Kidney (tissue), 22 donors: ENCODE measurements at places on chromosomes 1 and 21. TPM values are rescaled to one million over a fixed set of nuclear protein-coding genes. Genes with fewer than 3 reads are reported as not detected.

C1orf226 gene
- 4.9 TPM for polyA plus RNA-seq

PTCH2 gene
- 0.24 TPM for polyA plus RNA-seq

PIGP gene
- 49.2 TPM for polyA plus RNA-seq

TRIM33 gene
- 13.3 TPM for polyA plus RNA-seq

PTGS2 gene
- 1.5 TPM for polyA plus RNA-seq

CYP4X1 gene
- 5.6 TPM for polyA plus RNA-seq

OR2M7 gene
- not detected for polyA plus RNA-seq

AK4 gene
- 131 TPM for polyA plus RNA-seq

LY9 gene
- 0.41 TPM for polyA plus RNA-seq

RPE65 gene
- not detected for polyA plus RNA-seq

PIP5K1A gene
- polyA plus RNA-seq, result 15.5 TPM

KCNN3 gene
- 2.6 TPM for polyA plus RNA-seq

OR2T1 gene
- polyA plus RNA-seq, result not detected

GPR25 gene
- not detected for polyA plus RNA-seq

ADCY10 gene
- polyA plus RNA-seq, result 0.28 TPM

SH3BGR gene
- 12.2 TPM for polyA plus RNA-seq

PAX7 gene
- not detected for polyA plus RNA-seq

GUCA2B gene
- polyA plus RNA-seq, result not detected

ADIPOR1 gene
- 70.0 TPM for polyA plus RNA-seq

PLA2G2C gene
- polyA plus RNA-seq, result not detected

OR6N1 gene
- polyA plus RNA-seq, result not detected

TADA1 gene
- polyA plus RNA-seq, result 13.7 TPM

FCRL2 gene
- polyA plus RNA-seq, result not detected

LRRC71 gene
- 0.19 TPM for polyA plus RNA-seq

GJB3 gene
- polyA plus RNA-seq, result not detected

GBP7 gene
- not detected for polyA plus RNA-seq

CYP4A11 gene
- 384 TPM for polyA plus RNA-seq

TNFRSF8 gene
- 0.97 TPM for polyA plus RNA-seq

KDF1 gene
- 19.3 TPM for polyA plus RNA-seq

PGBD5 gene
- polyA plus RNA-seq, result 2.0 TPM

C1orf210 gene
- 33.3 TPM for polyA plus RNA-seq

SERPINC1 gene
- polyA plus RNA-seq, result 0.82 TPM

CD1C gene
- 0.45 TPM for polyA plus RNA-seq

C8A gene
- polyA plus RNA-seq, result not detected

CR1L gene
- polyA plus RNA-seq, result 1.4 TPM

ABCG1 gene
- polyA plus RNA-seq, result 5.6 TPM

FAM151A gene
- polyA plus RNA-seq, result 237 TPM

CYP4B1 gene
- polyA plus RNA-seq, result 4.8 TPM

RAB7B gene
- polyA plus RNA-seq, result 0.73 TPM

PLK3 gene
- 4.4 TPM for polyA plus RNA-seq

NBPF11 gene
- polyA plus RNA-seq, result 5.2 TPM

HPCAL4 gene
- 3.9 TPM for polyA plus RNA-seq

FCRL6 gene
- 0.45 TPM for polyA plus RNA-seq

CRYAA gene
- polyA plus RNA-seq, result 28.6 TPM

TGFB2 gene
- polyA plus RNA-seq, result 1.4 TPM

MYOG gene
- not detected for polyA plus RNA-seq

BGLAP gene
- polyA plus RNA-seq, result 1.7 TPM

BCAN gene
- polyA plus RNA-seq, result 0.45 TPM

KPRP gene
- not detected for polyA plus RNA-seq

KRTAP10-9 gene
- polyA plus RNA-seq, result not detected

NFASC gene
- 23.2 TPM for polyA plus RNA-seq

RIMS3 gene
- 1.6 TPM for polyA plus RNA-seq

FCRL1 gene
- not detected for polyA plus RNA-seq

TMEM125 gene
- polyA plus RNA-seq, result 22.0 TPM

CEP85 gene
- 8.4 TPM for polyA plus RNA-seq

BARHL2 gene
- polyA plus RNA-seq, result not detected

TMPRSS15 gene
- 0.09 TPM for polyA plus RNA-seq
